Heart right ventricle (tissue), 16 donors: ENCODE measurements at places on chromosomes 2 and 18. TPM values are rescaled to one million over a fixed set of nuclear protein-coding genes. Genes with fewer than 3 reads are reported as not detected.

The DSG4 gene
- total RNA-seq: not detected

DNA sequence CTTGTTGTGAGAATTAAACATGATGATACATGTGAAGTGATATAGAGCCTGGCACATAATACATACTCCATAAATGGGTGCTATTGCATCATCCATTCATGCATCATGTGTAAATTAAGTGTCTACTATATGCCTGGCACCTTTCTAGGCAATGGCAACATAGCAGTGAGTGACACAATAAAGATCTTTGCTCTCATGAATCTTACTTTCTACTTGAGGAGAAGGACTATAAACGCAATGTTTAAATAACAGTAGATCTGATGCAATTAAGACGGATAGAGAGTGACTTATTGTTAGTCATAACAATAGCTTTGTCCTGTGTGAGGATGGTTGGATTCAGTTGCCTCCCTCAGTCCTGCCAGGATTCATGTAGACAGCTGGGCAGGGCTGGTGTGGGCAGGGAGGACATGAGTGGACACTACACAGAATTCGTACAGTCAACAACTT is 88.4 kb upstream of the NPAS2 start:
- DNase-seq: no peak

DNA sequence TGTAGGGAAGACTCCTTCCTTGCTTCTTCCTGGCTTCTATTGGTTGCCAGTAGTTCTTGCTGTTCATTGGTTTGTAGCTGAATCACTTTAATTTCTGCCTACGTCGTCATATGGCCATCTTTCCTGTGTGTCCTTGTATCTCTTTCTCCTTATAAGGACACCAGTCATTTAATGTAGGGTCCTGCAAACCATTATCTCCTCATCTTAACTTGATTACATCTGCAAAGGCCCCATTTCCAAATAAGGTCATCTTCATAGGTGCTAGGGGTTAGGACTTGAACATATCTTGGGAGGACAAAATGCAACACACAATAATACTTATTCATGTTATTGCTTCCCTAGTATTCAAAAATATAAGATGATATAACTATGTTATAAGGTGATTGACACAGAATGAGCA is 95.5 kb upstream of the TTC27 start:
- DNase-seq: no peak

- DNase-seq: no peak
Measured at GRCh38 chr2:80053522-80054345, 250.8 kb downstream of the LRRTM1 start.

DNA sequence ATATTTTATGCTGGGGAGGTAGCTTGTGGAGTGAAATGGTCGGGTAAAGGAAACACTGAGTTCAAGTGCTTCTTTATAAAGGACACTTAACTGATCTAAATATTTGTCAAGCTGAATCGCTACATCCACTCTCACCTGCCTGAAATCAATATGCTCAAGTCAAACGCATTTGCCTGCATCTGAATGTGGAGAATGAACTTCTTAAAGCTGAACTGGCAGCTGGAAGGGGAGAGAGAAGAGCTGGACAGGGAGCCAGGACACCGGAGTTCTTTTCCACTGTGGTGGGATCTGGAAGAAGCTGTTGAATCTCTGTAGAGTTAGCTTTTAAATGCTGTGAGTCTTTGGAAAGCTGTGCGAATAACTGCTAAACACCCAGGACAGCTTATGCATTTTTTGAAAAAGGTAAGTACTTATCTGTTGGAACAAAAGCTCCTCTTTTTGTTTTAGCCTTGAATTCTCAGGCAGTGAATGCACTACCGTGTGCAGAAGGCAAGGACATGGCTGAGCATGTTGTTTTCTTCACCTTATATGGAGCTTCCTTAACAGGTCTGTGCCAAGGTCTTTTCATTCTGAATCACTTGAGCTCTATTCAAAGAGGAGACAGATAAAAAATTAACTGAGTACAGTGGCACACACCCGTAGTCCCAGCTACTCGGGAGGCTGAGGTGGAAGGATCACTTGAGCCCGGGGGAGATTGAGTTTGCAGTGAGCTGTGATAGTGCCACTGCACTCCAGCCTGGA is 74.2 kb upstream of the KLF7 start:
- no peak for DNase-seq

The GBX2 gene
- total RNA-seq: 0.12 TPM

The GKN1 gene
- not detected for total RNA-seq

- no peak for DNase-seq
Measured at GRCh38 chr2:210399440-210400041, 77.0 kb downstream of the LANCL1 start.

The COL4A4 gene
- 4.2 TPM for total RNA-seq

GRCh38 chr18:71529703-71530303 is 1014.3 kb downstream of the CBLN2 start:
- DNase-seq: no peak

The CAPN14 gene
- 0.28 TPM for total RNA-seq

- no peak for DNase-seq
Measured at GRCh38 chr2:173254659-173255058, 100.0 kb upstream of the CDCA7 start.

The OTOF gene
- total RNA-seq: not detected

The FEV gene
- total RNA-seq: not detected

GRCh38 chr2:36497570-36498163 is 100.3 kb downstream of the FEZ2 start:
- no peak for DNase-seq

GRCh38 chr2:44850016-44850415 is 91.5 kb upstream of the SIX3 start:
- DNase-seq: no peak

The NEB gene
- 9.4 TPM for total RNA-seq

The LYG2 gene
- total RNA-seq: not detected

DNA sequence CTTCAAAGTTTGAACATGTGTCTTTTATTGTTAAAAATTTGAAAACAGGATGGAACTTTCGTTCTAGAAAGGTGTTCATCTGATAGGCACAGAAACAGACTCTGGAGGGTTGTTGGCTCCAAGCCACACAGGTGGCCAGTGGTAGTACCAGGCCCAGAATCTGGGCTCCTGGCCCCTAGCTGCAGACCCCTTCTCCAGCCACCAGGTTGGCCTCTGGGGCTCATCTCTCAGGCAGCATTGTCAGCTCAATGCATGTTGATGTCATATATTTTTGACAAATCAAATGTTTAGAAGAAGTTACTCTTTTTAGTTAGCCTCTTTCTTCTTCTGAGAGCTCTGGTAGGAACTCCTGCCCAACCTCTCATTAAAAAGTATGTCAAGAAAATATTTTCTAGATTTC is 34.5 kb upstream of the CHRNA1 start:
- no peak for DNase-seq

The CDK15 gene
- 0.32 TPM for total RNA-seq

The PCARE gene
- 0.74 TPM for total RNA-seq

- no peak for DNase-seq
Measured at GRCh38 chr2:216350214-216350791, 22.0 kb downstream of the MARCHF4 start.

DNA sequence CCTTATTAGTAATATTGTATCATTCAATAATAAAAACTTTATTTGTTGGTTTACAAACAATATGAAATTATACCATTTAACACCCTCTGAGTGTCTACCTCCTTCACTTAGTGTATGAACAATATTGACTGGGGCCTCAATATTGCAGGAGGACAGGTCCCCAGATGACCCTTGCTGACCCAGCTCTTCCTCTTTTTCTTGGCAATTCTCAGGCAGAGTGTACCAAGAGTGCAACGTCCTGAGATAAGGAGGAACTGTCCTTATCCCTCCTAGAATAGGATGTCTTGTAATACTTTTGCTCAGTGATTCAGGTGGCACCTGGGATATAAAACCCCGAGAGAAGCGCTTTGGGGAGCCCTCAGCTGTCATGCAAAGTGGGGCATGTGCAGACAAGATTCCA is 76.8 kb downstream of the PLA2R1 start:
- no peak for DNase-seq

DNA sequence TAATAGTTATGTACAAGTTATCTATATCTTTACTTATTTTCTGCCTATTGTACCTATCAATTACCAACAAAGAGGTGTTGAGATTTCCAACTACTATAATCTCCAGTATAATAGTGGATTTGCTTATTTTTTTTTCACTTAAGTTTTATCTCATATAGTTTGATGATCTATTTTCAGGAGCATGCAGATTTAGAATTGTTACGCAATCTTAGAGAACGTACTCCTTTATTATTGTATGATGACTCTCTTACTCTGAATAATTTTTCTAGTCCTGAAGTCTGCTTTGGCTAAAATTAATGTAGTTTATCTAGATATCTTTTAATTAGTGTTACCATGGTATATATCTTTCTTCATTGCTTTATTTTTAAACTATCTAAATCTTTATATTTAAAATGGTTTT is 205.2 kb downstream of the SCG2 start:
- no peak for DNase-seq

The FAM210A gene
- total RNA-seq: 51.8 TPM

- DNase-seq: no peak
Measured at GRCh38 chr2:190547886-190548285, 13.4 kb upstream of the NEMP2 start.

The ELOA2 gene
- not detected for total RNA-seq

GRCh38 chr2:240764605-240765004 is 55.4 kb downstream of the KIF1A start:
- no peak for DNase-seq

- DNase-seq: no peak
Measured at GRCh38 chr2:56224316-56224715, 40.5 kb downstream of the CCDC85A start.

The PROKR1 gene
- not detected for total RNA-seq

DNA sequence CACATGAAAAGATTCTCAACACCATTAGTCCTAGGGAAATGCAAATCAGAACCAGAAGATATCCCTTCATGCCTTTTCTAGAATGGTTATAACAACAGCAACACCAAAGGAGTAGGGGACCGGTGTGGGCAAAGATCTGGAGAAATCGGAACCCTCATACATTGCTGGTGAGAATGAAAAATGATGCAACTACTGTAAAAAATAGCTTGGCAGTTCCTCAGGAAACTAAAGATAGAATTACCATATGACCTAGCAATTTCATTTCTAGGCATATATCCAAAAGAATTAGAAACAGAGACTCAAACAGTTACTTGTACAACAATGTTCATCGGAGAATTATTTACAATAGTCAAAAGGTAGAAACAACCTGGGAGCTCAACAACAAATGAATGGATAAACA is 29.2 kb upstream of the CDH7 start:
- no peak for DNase-seq

- DNase-seq: no peak
Measured at GRCh38 chr2:177195194-177195593, 17.4 kb upstream of the HNRNPA3 start.

The INPP5D gene
- 3.8 TPM for total RNA-seq

DNA sequence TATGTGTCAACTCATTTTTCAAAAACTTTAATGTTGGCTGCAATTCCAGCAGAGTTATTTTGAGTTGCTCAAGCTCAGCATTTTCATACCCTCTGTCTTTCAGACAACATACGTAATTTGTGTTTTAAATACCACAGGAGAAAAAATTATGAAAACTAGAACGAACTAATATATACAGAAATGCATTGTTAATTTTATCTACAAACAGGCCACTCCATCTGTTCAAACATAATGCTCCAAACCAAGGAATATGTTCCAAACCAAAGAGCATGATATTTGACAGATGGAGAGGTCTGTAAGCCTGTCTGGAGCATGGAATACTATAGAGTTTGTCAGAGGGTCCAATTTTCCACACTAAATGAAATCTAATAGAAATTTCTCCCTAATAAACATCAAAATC is 536.2 kb upstream of the FSIP2 start:
- DNase-seq: no peak

The ARHGAP28 gene
- total RNA-seq: 5.3 TPM

- no peak for DNase-seq
Measured at GRCh38 chr2:201795607-201796477, 10.5 kb upstream of the CDK15 start.

DNA sequence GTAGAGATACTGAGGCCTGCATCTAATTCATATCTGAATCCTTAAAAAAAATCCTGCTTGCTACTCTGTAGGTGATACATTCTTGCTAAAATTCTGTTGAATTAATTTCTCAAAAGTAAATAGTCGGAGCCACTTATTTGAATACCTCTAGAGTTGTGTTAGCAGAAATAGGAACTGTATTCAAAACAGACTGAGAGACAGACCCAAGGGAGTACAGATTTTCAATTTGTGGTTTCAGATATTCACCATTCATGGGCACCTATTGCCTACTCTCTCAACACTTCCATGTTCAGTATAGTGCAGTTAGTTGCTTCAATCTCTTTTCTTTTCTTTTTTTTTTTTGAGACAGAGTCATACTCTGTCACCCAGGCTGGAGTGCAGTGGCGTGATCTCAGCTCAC is 46.6 kb upstream of the CTLA4 start:
- no peak for DNase-seq

The TTN gene
- total RNA-seq: 4,053 TPM

The PAIP2B gene
- 61.9 TPM for total RNA-seq
